EH (cell line): ENCODE measurements at places on chromosomes 3 and 15.

- DNase-seq = no peak
Observed at GRCh38 chr3:2097641-2098191, 950 bp upstream of the CNTN4 start.

GRCh38 chr15:61195116-61196002, 33.7 kb downstream of the RORA start:
- DNase-seq = peak; percentile 58

DNA sequence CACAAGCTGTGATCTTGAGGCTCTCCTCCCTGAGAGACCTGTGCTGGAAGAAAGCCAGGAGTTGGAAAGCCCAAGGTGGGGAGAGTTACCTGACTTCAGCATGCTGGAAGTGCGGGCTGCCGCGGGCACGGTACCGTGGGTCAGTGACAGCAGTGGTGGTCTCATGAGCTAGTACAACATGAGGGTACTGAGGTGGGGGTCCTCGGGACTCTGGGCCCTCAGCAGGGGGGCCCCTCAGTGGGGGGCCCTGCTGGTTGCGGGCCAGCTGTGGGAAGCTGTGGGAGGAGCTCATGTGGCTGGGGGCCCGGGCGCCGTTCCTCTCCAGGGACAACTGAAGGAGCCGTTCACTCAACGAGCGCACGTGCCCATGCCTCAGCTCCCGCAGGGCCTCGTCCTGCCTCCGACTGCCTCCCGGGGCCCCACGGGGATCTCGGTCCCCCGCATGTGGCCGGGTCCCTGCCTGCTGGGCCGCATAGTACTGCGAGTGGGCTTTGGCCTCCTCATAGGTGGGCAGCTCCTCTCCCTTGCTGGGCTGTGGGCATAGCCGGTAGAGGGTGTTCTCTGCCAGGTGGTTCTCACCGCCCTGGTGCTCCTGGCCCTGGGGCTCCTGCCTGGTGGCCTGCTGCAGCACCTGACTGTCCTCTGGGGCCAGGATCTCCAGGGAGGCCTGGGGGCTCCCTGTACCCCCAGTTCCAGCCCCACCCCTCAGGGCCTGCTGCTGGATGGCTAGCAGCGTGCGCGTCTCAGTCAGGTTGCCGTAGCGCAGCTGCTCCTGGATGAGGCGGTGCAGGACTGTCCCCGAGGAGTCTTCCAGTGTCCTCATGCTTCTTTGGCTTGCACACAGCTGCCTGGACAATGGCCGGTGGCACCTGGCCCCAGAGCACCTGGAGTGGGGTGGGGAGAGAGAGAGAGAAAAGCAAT, 3.4 kb downstream of the AMOTL2 start:
- peak; percentile 29 for DNase-seq

- DNase-seq = no peak
Observed at GRCh38 chr3:142888481-142889211, at the start of gene PCOLCE2. TSS of gene PCOLCE2 (minus strand) at chr3:142889083. CDS start at chr3:142888896, 187 bp downstream.

DNA sequence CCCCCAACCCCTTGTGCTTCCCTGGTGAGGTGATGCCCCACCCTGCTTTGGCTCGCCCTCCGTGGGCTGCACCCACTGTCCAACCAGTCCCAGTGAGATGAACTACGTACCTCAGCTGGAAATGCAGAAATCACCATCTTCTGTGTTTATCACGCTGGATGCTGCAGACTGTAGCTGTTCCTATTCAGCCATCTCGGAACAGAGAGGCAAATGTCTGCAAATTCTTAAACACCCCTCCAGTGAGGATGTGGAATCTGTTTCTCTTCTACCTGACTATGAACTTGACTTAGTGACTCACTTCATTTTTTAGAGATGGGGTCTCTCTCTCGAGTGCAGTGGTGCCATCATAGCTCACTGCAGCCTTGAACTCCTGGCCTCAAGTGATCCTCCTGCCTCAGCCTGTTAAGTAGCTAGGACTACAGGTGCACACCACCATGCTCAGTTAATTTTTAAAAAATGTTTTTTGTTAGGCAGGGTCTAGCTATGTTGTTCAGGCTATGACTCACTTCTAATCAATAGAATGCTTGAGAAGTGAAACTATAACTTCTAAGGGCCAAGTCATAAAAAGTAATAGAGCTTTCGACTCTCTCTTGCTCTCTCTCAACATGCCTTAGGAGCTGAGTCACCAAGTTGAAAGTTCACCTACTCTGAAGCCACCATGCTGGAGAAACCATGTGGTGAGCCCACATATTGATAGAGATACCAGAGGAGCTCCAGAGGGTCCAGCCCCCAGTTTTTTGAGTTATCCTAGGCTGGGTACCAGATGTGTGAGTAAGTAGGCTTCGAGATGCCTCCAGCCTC, 11.5 kb upstream of the PARP14 start:
- DNase-seq = peak; percentile 68

DNA sequence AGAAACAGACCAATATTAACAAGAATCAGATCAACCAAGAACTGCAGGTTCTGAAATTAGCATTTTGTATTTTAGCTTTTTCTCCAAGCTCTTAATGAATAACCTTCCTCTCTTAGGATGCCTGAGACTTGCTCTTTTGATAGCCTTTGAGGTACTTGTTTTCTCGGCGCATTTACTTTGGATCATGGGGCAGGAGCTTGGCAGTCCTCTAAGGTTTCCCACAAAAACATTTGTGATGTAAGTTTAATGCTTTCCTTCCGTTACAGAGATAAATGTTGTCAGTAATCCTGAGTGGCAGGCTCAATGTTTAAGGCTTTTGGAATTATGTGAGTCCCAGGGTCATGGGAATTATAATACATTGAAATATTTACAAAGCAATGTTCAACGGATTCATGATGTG, 137.8 kb upstream of the SNTN start:
- no peak for DNase-seq

DNA sequence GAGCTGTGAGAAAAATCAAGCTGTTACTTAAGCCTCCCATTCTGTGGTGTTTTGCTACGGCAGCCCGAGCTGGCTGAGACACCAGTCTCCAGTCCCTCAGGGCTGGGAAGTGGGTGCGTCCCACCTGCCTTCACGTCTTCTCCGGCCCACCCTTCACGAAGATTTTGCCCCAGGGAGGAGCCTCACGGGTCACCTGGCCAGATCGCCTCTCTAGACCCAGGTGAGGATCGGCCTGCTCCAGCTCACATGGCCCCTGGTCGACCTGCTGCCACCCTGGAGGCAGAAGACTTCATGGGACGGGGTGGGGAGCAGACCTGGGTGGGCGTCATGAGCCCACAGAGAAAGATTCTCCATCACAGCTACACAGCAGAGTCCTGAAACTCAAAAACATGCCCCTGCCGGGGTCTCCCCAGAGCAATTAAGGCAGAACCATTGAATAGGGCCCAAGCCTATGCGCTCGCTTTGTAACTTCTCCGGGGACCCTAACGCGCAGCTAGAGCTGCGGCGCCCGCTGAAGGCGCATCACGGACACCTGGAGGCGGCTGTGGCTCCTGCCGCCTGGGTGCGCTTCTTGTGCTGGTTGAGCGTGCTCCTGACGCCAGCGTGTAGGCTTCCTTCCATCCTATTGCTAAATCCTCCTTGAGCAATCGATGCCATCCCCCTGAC, 92.6 kb upstream of the ALDH1A3 start:
- no peak for DNase-seq

- DNase-seq = no peak
Observed at GRCh38 chr15:35975941-35976340, 430.0 kb upstream of the DPH6 start.

DNA sequence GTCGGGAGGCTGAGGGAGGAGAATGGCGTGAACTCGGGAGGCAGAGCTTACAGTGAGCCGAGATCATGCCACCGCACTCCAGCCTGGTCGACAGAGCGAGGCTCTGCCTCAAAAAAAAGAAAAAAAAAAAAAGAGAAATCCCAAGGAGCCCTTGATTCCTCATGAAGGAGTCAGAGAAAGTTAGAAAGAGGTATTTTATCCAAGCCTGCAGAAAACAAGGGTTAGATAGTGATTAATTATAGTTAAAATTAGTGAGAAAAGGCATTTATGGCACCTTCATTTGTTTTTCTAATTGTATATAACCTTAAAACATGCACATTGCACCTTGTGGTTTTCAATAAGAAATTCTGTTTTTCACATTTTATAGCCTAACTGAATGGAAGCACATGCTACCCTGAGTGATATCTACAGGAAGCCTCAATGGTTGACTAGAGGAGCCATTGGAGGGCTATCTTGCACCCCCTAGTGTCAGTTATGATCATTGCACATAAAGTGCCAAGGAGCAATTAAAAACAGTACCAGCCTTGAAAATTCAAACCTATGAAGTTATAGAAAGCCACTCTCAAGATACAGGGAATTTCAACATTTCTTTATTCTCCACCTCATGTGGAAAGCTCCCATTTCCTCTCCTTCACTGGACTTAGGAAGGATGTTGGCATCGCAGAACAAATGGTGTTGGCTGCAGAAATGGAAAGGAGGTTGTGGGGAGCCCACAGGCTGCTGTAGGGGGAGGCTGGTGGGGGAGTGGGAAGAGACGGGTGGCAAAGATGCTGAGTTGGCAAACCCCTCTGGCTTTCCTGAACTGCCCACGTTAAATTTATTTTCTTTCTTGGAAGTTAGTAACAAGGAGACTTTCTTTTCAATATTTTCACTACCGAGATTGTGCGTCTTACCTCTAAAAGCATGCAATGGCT, 48.5 kb downstream of the ITGA11 start:
- DNase-seq = peak; percentile 62

DNA sequence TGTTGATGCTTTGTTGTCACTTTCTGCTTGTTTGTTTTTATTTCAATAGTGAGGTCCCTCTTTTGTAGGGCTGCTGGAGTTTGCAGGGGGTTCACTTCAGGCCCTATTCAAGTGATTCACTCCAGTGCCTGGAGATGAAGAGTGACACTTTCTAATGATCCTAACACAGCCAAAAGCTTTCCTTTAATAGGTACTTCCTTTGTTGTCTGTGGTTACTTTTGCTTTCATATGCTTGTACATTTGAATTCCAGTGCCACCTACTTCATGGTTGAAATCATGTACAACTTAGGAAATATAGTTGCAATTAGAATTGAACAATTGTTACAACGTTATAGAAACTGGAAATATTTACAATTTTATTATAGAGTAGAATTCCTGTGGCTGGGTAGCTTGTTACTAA, 466.8 kb upstream of the EPHA3 start:
- DNase-seq = no peak

DNA sequence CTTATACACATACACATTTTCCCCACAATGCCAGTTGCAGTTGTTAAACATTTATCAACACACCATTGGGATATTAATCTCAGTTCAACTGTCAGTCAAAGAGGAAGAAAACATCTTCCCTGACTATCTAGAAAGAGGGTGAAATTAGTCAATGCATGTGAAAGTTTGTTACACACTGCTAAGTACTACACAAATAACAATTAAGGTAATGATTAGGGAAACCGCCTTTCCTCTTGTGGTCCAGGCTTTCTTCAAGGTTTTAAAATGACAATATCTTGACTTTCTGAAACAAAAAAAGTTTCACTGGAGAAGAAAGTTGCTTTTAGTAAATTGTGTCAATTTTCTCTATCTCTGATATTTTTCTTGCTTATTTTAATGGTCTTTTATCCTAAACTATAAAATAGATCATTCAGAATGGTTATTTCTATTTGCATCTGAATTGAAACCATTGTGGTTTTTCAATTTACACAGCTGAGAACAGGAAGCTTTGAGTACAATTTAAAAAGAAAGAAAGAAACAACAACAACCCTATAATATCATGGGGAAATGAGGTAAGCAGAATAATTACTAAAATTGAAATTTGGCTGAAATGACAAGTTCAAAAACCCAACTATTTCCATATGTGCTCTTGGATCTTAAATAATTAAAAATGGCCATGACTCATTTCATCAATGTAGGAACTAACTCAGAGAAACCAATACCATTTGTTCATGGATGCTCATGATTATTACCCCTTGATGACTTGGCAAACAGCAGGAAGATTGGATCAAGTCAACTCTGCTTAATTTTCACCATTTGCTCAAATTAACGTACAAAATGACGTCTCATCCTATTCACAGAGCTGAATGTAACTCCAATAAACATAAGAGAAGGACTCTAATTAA, 31.7 kb downstream of the GPR149 start:
- no peak for DNase-seq

GRCh38 chr3:140347151-140347550, 330.7 kb upstream of the TRIM42 start:
- DNase-seq = no peak

GRCh38 chr3:134086616-134087015, 56.9 kb upstream of the SLCO2A1 start:
- no peak for DNase-seq

GRCh38 chr15:86165265-86166211, 85.9 kb downstream of the AGBL1 start:
- no peak for DNase-seq

- DNase-seq = no peak
Observed at GRCh38 chr15:57785039-57785438, 78.5 kb downstream of the POLR2M start.

- no peak for DNase-seq
Observed at GRCh38 chr3:110753516-110753915, 318.1 kb upstream of the NECTIN3 start.

DNA sequence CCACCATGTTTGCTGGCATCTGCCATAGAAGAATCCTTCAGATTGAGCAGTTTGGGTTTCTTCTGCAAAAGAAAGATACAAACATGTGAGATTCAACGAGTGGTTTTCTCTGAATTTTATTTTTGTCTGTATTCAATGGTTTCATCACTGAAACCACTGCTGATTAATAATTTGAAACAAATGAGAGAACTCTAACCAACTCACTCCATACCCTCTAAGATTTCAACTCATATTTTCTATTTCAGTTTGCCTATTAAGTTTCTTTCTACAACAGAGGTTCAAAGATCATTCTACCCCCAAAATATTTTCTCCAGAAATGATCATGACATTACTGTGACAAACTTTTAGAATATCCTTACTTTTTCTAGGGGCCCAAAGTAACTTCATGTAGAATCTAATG, 38.7 kb upstream of the MAN2C1 start:
- DNase-seq = no peak

DNA sequence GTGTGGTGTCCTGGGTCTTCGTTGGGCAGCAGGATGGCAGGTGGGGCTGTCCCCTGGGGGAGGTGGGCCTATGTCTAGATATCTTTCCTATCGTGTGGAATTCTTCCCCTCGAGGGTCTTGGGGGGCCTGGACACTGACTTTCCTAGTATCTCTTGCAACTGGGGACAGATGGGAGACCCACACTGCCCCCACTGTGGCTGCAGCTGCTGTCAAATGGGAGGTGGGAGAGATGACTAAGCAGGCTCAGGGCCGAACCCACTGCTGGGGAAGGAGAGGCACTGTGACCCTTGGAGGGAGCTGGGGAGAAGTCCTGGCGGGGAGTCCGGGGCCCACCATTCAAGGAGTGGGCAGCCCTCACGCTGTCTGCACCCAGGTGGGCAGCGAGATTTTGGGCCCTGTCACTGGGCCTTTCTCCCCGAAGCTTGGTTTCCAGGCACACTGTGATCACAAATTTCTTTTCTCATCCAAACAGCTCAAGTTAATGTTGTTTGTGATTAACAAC, 2.9 kb upstream of the FBLN2 start:
- no peak for DNase-seq

- DNase-seq = peak; percentile 19
Observed at GRCh38 chr15:50024281-50024680, 94.8 kb downstream of the ATP8B4 start.

- DNase-seq = peak; percentile 48
Observed at GRCh38 chr3:157087373-157087772, 72.6 kb downstream of the CCNL1 start.

GRCh38 chr3:32603064-32603463, 32.4 kb upstream of the DYNC1LI1 start:
- no peak for DNase-seq
